Activated naive CD4-positive, alpha-beta T cell treated with Interleukin-2 at 50 U/mL for 16 hours (primary cell): ENCODE measurements at places on chromosomes 1 and 21.

- no peak for DNase-seq
Measured at GRCh38 chr1:32897082-32898049, 3.8 kb downstream of the TMEM54 start.

DNA sequence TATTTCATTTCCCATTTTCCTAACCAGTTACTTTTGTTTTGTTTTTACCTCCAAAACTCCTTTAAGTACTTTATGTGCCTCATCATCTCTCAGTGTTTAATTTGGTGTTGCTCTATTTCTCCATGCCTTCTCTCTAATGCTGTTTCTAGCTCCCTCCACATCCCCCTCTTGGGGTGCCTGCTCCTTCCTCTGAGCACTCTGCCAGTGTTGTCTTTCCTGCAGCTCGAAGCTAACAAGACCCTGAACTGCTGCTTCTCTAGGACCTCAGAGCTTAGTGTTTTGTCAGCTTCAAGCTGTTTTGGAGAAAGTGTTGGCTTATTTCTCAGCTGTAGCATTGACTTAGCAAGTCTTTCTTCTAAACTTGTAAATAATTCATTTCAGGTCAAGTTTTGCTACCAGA is 290.6 kb downstream of the DPYD start:
- no peak for DNase-seq

DNA sequence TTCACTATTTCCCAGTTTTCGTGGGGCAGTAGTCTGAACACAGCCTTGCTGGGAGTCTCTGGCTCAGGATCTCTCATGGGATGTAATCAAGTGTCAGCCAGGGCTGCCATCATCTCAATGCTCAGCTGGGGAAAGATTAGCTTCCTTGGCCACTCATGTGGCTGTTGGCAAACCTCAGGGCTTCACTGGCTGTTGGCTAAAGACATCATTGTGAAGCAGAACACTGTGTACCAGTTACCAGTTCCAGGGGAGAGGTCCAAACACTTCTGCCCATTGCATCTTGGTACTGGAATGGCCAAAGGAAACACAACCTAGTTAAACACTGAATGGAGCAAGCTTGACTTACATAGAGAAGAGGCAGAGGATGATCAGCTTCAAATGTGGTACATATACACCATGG is 33.7 kb downstream of the AADACL4 start:
- DNase-seq = no peak

GRCh38 chr1:119954476-119955422 is 58.4 kb upstream of the ADAM30 start:
- no peak for DNase-seq

- DNase-seq = no peak
Measured at GRCh38 chr1:181789395-181789794, 272.1 kb downstream of the ZNF648 start.

- no peak for DNase-seq
Measured at GRCh38 chr1:117643601-117644000, 37.8 kb downstream of the TENT5C start.
